ENCODE measurements at places on chromosomes 12 and 14.

DNA sequence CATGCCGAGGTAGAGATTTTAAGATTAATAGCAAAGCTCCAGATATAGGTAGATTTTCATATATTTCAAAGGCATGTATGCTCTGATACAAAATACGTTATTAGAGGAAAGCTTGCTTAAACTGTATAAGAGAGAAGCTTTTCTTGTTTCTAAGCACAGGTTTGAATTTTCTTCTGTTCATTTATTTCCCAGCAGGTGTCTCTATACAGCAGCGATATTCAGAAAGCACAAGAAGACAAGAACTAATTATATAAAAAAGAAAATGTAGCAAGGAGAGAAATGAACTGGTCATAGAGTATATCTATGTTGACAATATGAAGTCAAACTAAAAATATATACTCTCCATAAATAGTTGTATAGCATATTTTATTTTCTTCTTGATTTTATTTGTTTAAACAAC lies 307.4 kb upstream of the NOVA1 start:
- no peak for DNase-seq

GRCh38 chr12:49828133-49829091 lies at the start of gene NCKAP5L:
Gene NCKAP5L, minus strand, starts transcription at chr12:49828413. Its CDS starts 24,369 bp downstream, at chr12:49804044.
- DNase-seq, result peak; percentile 89

DNA sequence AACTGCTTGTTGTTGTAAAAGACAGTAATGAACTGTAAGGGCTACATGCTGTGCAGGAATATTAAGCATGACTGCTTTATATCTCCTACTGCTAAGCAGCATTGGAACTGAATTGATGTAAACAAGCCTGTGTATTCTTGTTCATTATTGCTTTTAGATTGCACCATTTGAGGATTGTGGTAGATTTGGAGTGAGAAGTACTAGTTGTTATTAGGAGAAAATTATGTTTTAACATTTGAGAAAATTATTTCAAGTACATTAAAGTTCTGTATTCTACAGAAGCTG lies 212.7 kb downstream of the ERC1 start:
- no peak for DNase-seq

- DNase-seq, result no peak
Measured at GRCh38 chr12:115763982-115764621, 513.4 kb downstream of the MED13L start.

GRCh38 chr14:90093942-90094595 lies 32.3 kb downstream of the KCNK13 start:
- DNase-seq, result no peak

All from T-cell (primary cell).